ENCODE measurements at places on chromosomes 4 and X.

- no peak for DNase-seq
Observed at GRCh38 chrX:17597327-17597726, 140.0 kb upstream of the SCML1 start.

GRCh38 chr4:166957451-166957850, 276.8 kb downstream of the SPOCK3 start:
- DNase-seq = no peak

DNA sequence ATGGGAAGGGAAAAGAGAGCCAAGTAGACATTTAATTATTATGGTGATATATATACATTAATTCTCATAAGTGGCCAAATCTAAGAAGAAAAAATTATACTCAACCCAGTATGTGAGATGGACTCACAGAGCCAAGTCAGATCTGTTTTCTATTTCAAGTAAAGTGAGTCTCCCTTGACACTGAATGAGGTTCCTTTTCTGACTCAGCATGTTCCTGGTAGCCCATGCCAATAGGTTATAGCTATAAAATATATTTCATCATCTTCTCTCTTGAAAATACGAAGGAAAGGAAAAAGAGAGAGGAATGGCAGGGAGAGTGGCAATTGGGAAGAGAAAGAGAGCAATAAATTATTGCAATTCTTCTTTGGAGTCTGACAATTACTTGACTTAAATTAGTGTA, 68.8 kb upstream of the GRIA2 start:
- no peak for DNase-seq

- DNase-seq = no peak
Observed at GRCh38 chr4:1290165-1290977, 680 bp downstream of the MAEA start.

GRCh38 chrX:150269605-150270254, 93.4 kb upstream of the MAMLD1 start:
- peak; percentile 60 for DNase-seq

DNA sequence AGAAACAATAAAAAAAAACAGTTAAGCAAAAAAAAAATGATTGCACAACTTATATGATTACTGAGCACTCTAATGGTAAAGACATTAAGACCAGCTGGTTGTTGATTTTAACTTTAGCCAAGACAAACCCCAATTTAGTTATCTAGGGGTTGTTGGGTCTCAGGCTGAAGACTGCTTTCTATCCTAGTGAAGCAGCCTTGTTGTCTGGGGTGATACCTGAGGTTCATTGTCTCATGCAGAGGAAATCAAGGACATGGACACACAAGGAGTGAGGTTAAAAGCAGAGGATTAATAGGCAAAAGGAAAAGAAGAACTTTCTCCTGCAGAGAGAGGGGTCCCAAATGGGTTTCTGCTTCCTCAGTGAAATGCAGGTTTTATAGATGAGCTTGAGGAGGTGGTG, 40.0 kb upstream of the CYP2U1 start:
- no peak for DNase-seq

- DNase-seq = no peak
Observed at GRCh38 chr4:83331956-83332355, 2.7 kb downstream of the HPSE start.

GRCh38 chr4:138412847-138413246, 170.7 kb upstream of the SLC7A11 start:
- DNase-seq = no peak

GRCh38 chr4:63049726-63050125, 1359.5 kb downstream of the TECRL start:
- no peak for DNase-seq

DNA sequence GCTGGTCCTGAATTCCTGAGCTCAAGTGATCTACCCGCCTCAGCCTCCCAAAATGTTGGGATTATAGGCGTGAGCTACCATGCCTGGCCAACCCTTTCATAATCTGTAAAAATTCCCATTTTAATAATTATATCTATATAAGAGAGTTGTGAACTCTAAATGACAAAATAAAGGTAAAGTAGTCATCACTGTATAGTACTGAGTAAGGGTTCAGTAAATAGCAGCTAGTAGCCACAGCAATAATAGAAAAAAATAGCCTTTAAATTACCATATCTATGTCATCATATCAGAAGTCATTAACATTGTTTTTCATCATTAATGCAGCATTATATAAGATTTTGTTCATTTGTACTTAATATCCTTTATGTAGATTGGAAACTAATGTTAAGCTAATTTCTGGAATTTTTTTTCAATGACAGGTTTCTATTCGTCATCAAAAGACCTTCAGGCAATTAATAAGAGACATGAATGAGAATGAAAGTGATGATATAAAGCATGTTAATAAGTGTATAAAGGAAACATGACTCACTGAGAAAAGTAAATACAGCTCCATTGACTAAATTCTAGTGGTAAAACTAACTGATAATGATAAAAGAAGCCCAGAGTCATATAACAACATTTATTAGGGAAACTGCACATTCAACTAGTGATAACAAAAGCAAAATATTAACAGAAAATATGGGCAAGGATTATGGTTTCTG, 85.9 kb upstream of the UGT8 start:
- DNase-seq = no peak

DNA sequence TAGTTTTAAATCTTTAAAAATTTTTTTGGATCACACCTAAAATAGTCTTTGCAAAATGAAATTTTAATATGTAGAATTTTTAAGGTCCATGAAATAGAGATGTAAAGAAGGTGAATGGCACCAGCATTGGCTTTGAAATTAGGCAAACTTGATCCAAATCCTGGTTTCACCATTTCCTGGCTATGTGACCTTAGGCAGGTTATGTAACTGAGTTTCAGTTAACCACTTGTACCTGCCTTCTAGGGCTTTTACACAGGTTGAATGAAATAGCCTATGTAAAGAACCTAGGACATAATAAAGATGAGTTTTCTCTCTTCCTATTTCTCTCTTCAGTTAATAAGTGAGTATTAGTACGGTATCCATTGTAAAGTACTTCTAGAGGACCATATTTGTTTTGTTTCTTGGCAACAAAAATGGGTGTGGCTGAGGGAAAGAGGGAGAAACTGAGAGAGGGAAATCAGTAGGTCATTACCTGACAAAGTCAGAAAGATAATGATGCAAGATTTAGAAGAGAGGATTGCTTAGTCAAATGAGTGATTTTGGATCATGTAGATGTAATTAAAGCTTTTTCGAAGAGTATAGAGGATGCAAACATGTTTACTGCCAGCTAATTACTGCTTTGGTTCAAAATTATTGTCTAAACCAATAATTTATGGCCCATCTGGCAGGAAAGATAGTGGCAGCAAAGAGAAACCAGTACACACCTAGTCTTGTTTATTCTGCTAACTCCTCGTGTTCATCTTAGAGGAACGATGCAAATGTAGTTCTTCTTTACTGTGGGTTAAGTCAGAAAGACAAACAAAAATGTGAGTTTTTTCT, 81.9 kb downstream of the PDLIM5 start:
- no peak for DNase-seq

GRCh38 chrX:143058120-143058519, 32.4 kb downstream of the SPANXN4 start:
- peak; percentile 80 for DNase-seq

GRCh38 chr4:147160908-147161513, 215.3 kb upstream of the TTC29 start:
- DNase-seq = peak; percentile 69

DNA sequence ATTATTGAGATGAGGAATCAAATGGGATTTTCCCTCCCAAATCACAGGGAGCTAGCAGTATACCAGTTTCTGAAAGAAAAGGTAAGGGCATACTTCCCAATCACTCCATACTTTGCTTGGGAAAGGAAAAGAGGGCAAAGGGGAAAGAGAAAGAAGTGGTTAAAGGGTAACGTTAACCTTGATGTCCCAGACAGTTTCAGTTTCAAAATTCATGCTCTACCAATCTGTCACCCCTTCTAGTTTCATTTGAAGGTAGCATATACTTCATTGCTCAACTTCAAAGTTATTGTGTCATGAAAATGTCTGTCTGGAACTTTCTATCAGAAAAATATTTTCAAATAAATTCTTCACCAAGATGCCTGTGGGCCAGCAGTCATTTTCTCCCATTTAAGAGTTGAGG, 16.0 kb downstream of the TNMD start:
- no peak for DNase-seq

DNA sequence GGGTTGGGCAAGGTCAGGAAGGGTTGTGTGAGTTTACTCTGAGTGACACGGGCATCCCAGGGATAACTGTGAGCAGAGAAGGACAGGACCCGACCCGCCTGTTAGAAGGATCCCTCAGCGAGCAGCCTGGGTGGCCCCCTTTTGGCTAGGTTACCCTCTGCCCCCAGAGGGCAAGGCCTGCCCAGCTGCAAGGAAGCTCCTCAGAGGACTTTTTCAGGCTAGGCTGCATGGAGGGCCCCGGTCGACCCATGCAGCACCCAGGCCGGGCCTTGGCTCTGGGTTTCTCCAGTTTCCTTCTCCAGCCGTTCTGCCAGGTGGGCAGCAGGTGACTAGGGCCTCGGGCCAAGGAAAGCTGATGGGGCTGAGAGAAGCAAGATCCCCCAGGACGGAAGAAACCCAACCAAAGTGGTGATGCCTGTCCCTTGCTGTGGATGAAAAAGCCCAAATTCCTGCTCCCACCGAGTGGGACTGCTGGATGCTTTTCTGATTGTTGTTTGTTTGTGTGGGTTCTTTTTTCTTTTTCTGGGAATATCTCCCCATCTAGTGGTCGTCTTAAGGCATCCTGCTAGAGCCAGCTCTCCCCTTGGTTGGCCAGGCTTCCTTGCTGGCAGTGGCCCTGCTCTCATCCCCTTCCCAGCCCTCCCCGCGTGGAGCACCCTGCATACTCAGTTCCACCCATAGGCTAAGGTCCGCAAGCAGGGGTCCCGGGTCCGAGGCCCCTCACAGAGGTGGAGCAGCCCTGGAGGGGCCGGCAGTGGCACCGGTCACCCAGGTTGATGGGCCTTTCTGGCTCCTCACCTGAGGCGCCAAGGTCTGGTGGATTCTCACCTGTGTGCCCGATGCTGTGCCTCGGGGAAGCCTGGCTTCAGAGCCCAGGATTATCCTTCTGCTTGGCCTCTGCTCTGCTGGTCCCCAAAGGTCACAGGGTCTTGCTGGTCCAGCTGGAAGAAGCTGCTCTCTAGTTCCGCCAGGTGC, 1.8 kb downstream of the ZFP92 start:
- peak; percentile 56 for DNase-seq

DNA sequence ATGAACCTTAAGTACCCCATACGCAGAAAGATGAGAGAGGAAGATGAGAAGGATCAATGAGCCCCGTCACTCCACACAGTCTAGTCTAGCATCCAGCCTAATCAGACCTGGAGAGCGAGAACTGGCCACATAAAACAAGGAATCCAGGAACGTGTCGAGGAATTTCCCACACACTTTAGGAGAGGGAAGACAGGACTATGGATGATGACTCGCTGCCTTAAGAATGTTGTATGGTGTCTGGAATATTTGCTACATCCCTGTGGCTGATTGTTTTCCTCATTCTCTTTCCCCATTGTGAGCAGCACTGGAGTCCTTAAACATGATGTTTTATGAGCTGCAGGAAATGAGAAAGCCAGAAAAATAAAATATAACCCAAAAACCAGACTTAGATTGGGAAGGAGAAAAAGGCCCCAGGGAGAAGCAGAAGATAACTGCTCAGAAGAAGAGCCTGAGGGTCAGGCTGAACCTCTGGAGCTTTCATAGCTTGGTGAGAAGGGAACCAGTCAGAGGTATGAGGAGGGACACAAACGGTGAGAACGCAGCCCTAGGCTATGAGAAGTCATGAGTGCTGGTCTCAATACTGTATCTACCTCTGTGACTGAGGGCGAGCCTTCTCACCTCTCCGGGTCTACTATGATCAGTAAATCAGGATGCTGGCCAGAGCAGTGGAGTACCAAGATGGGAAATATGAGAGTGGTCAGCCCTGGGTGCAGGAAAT, 139.5 kb upstream of the NOCT start:
- DNase-seq = no peak

- DNase-seq = no peak
Observed at GRCh38 chr4:84887824-84888223, 78.7 kb downstream of the WDFY3 start.

DNA sequence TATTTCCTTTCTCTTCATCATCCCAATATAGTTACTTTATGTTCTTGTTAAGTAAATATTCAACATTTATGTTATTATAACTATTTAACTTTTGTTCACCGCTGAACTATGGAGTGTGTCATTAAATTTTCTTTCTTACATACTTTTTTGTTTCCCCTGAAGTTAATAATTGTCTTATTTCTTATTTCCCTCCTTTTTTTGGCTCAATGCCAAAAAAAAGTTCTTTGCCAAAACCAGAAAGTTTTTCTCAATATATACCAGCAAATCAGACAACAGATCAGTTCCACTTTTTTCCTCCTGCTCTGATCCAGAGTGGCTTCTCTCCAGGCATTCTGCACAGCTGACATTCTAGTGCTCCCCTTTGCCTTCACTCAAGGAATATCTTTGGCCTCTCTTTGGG, 187.0 kb upstream of the PPARGC1A start:
- DNase-seq = no peak

DNA sequence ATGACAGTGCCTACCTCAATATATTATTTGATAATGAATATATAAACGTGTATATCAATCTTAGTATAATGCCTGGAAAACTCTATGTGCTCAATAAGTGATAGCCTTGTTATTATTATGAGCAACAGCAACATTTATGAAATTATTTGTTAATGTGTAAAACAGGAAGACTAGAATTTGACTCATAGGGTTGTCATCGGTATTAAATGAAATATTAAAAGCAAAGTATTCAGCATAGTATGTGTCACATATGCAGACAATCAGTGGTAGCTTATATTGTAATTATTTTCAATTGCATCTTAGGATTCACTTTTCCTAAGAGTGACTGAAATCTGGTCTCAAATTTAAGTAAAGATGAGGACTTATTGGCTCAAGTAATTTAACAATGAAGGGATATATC, 24.6 kb downstream of the SPANXD start:
- no peak for DNase-seq

- no peak for DNase-seq
Observed at GRCh38 chrX:46770000-46770816, 11.3 kb upstream of the SLC9A7 start.

- DNase-seq = no peak
Observed at GRCh38 chrX:3244203-3244743, 102.2 kb downstream of the MXRA5 start.

GRCh38 chr4:28555866-28556265, 1695.2 kb downstream of the STIM2 start:
- no peak for DNase-seq
